Sigmoid colon (tissue), 7 donors: ENCODE measurements at places on chromosomes 16 and 17.

DNA sequence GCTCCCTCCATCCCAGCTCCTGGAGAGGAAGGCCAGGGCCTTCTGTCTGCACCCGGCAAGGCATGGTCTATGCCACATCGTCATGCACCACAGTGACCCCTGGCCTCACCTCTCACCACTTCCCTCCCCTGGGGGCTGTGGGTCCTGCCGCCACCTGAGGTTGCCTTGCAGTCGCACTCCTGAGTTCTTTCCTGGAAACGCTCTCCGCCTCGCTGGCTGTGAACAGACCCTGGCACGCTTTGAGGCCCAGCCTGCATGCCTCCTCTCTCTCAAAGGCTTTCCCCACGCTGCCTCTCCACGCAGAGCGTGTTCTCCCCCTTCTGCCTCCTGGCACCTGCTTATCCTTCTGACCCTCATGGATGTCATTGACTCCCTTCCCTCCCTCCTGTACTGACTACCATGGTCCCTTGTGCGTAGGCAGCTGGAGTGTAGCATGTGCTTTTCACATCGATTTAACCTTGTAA is 45.4 kb downstream of the SEC14L1 start:
- DNase-seq, result no peak
- H3K36me3 ChIP-seq, result peaks cover 5% of the 10 kb centered on the region
- no peak overlapping the region for H3K27ac ChIP-seq
- H3K4me1 ChIP-seq, result peaks cover 11% of the 10 kb centered on the region
- no peak overlapping the region for H3K4me3 ChIP-seq

DNA sequence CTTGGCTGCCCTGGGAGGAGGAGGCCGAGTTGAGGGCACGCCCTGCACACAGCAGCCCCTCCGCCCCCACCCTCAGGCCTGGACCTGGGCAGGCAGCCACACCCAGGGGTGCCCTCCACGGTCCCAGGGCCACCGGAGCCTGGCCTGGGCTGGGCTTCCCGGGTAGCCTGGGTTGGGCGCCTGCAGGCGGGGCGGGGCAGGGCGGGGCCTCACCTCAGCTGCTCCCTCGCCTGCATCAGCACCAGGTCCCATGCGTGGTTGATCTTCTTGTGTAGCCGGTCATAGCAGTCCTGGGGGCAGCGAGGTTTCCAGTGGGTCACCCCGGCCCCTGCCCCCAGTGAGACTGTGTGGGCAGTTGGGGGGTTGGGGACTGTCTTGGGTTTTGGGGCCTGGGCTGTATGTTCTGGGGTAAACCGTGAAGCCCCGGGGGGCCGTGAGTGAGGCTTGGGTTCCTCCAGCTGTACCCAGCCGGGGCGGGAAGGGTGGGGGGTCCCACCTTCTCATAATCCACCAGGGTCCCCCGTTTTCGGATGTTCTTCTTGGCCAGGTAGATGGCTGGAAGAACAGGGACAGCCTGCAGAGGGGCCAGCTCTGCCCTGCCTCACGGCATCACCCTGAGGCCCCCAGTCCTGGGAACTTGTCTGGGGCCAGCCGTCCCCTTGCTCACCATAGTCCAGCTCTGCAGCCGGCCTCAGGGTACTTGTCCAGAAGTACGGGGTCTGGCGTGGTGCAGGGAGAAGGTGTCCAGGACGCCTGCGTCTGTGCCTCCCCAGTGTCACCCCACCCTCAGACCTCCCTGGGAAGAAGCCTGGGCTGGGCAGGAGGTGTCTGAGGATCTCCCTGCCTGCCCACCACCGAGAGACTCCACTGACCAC is 2.0 kb downstream of the RGS11 start:
- no peak overlapping the region for H3K4me3 ChIP-seq
- no peak for DNase-seq
- peaks cover 12% of the 10 kb centered on the region for H3K27me3 ChIP-seq
- no peak overlapping the region for H3K27ac ChIP-seq
- peaks cover 11% of the 10 kb centered on the region for H3K4me1 ChIP-seq

DNA sequence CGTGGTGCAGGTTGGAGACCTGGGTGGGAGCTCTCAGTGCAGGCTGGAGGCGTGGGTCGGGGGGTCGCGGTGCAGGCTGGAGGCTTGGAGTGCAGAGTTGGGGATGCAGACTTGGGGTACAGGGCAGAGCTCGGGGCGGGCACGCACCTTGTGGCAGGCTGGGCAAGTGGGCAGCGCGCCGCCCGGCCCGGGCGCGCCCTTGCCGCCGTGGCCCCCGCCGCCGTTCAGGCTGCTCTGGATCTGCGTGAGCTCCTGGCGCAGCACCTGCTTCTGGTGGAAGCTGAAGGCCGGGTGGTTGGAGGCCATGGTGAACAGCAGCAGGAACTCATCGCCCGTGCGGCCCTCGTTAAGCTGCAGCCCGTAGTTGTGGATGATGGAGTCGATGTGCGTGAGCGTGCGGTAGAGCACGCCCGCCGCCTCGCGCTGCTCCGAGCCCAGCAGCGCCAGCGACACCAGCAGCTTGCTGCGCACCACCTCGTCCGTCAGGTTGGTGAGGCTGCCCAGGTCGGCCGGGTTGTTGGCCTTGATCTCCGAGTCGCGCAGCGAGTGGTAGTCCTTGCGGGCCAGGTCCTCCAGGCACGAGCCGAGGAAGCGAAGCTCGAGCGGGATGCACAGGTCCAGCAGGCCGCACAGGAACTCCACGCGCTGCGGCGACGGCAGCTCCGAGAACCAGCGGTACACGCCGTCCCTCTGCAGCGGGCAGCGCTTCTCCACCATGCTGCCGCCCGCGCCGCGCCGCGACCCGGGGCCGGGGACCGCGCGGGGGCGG is 1.1 kb downstream of the ZCCHC14 start:
- peaks cover 53% of the 10 kb centered on the region for H3K4me1 ChIP-seq
- H3K36me3 ChIP-seq, result no peaks in the 10 kb centered on the region
- no peaks in the 10 kb centered on the region for H3K27me3 ChIP-seq
- peak overlapping the region; percentile 50 for H3K4me3 ChIP-seq

- no peaks in the 10 kb centered on the region for H3K27me3 ChIP-seq
- no peaks in the 10 kb centered on the region for H3K4me1 ChIP-seq
- no peak overlapping the region for H3K27ac ChIP-seq
- no peak overlapping the region for H3K4me3 ChIP-seq
- H3K36me3 ChIP-seq, result no peaks in the 10 kb centered on the region
Measured at GRCh38 chr16:87264634-87265033, 52.6 kb downstream of the C16orf95 start.

DNA sequence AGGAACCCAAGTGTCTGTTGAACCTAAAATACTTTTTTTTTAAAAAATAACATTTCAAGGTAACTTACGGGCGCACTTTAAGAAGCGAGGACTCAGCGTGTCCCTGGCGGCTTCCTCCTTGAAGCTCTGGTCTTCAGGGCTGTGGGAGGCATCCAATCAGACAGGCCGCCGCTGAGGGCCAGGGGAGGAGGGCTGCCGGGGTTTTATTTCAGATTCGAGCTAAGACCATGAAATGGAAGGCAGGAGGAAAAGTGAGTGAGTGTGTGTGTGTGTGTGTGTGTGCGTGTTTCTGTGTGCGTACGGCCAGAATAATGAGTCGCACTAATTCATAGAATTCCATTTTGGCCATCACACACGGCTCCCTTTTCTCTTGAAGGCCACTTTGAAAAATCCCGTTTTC is 41.1 kb downstream of the C16orf78 start:
- H3K36me3 ChIP-seq, result no peaks in the 10 kb centered on the region
- H3K4me1 ChIP-seq, result peaks cover 13% of the 10 kb centered on the region
- H3K27ac ChIP-seq, result no peak overlapping the region

GRCh38 chr17:37527249-37527851 is 37.7 kb downstream of the DUSP14 start:
- H3K4me1 ChIP-seq, result no peaks in the 10 kb centered on the region
- H3K4me3 ChIP-seq, result no peak overlapping the region
- DNase-seq, result no peak
- H3K36me3 ChIP-seq, result no peaks in the 10 kb centered on the region

GRCh38 chr16:74923766-74924460 is 61.0 kb downstream of the WDR59 start:
- H3K27ac ChIP-seq, result peak overlapping the region; percentile 47
- no peaks in the 10 kb centered on the region for H3K27me3 ChIP-seq
- H3K4me3 ChIP-seq, result no peak overlapping the region
- H3K36me3 ChIP-seq, result no peaks in the 10 kb centered on the region

DNA sequence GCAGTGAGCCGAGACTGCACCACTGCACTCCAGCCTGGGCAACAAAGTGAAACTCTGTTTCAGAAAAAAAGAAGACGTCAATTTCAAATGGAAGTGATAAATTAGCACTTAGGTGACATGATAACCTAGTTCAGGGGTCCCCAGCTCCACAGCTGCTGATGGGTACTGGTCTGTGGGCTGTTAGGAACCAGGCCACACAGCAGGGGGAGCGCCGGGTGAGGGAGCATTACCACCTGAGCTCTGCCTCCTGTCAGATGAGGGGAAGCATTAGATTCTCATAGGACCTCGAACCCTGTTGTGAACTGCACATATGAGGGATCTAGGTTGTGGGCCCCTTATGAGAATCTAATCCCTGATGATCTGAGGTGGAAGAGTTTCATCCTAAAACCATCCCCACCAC is 253.0 kb downstream of the FOXL1 start:
- no peak overlapping the region for H3K27ac ChIP-seq
- H3K4me3 ChIP-seq, result no peak overlapping the region
- H3K27me3 ChIP-seq, result peaks cover 26% of the 10 kb centered on the region
- peaks cover 5% of the 10 kb centered on the region for H3K4me1 ChIP-seq

DNA sequence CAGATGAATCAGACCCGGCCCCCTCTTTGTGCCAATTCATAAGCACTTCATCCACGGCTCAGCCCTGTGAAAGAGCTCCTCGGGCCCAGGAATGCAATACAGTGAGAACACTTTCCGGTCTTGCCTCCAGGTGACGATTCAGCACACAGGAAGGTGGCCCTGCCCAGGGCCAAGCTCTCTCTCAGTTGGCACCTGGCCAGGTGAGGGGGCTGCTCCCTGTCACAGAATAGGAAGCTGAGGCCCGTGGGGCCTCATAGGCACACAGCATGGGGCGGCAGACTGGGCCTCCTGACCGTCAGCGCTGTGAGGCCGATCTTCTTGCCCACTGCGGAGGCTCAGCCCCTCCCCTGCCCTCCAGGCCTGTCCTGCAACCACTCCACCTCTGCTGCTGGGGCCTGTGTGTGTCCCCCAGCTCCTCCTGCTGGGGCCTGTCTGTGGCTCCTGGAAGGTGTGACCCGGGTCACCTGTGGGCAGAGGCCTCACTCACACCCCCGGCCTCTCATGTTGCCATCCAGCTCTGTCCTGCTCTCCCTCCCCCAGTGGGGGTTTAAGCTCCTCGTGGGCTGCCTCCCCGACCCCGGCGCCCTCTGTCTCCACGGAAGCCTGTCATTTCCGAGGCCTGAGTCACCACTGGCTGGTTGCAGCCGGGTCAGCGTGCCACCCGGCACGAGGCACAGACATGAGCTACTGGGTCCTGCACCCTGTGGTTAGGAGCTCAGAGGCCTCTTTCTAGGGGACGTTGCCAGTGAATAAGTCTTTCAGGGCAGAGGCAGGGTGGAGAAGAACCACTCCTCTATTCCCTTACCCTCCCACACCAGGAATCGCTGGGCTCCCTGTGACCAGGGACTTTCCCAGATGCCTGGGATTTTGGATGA is 114.4 kb downstream of the SEC14L1 start:
- H3K4me3 ChIP-seq, result no peak overlapping the region
- peaks cover 8% of the 10 kb centered on the region for H3K4me1 ChIP-seq
- no peak for DNase-seq
- H3K36me3 ChIP-seq, result no peaks in the 10 kb centered on the region
- H3K27ac ChIP-seq, result peak overlapping the region; percentile 28

DNA sequence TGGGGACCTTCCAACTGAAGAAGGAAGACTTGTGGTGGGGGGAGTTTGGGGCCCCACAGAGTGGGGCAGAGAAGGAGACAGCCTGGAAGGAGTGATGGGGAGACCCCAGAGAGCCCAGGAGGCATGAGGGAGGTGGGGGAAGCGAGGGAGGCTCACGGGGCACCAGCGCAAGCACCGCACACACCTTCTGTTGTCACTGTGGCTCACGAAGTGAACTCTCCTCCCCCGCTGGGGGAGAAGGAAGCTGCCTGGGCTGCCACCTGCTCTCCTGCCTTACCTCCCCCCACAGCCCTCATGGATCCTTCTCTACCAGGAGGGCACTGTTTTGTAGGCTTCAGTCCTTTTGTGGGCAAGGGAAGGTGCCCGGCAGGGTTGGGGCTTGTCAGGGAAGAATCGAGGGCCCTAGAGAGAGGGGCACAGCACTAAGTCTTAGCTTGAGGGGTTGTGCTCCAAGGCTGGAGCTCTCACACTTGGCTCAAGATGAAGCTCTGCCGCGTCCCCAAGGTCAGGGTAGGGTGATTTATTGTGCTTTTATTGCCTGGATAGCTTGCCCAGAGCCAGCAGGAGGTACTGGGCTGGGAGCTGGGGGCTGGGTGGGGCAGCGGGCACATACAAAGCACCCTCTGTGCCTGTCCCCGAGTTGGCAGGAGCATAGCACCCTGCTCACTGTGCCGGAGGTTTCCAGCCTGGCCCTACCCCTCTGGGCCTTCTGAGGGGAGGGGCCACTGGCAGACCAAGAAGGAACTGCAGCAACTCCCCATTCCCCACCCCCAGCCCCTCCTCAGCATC is 4.6 kb upstream of the STARD3 start:
- DNase-seq, result peak; percentile 72
- H3K27me3 ChIP-seq, result peaks cover 39% of the 10 kb centered on the region
- no peak overlapping the region for H3K4me3 ChIP-seq
- H3K4me1 ChIP-seq, result peaks cover 22% of the 10 kb centered on the region
- H3K36me3 ChIP-seq, result no peaks in the 10 kb centered on the region
- H3K27ac ChIP-seq, result peak overlapping the region; percentile 14

GRCh38 chr16:77917971-77918370 is 104.4 kb upstream of the CLEC3A start:
- H3K27me3 ChIP-seq, result no peaks in the 10 kb centered on the region
- H3K36me3 ChIP-seq, result no peaks in the 10 kb centered on the region
- DNase-seq, result no peak
- no peak overlapping the region for H3K4me3 ChIP-seq
- H3K27ac ChIP-seq, result no peak overlapping the region

DNA sequence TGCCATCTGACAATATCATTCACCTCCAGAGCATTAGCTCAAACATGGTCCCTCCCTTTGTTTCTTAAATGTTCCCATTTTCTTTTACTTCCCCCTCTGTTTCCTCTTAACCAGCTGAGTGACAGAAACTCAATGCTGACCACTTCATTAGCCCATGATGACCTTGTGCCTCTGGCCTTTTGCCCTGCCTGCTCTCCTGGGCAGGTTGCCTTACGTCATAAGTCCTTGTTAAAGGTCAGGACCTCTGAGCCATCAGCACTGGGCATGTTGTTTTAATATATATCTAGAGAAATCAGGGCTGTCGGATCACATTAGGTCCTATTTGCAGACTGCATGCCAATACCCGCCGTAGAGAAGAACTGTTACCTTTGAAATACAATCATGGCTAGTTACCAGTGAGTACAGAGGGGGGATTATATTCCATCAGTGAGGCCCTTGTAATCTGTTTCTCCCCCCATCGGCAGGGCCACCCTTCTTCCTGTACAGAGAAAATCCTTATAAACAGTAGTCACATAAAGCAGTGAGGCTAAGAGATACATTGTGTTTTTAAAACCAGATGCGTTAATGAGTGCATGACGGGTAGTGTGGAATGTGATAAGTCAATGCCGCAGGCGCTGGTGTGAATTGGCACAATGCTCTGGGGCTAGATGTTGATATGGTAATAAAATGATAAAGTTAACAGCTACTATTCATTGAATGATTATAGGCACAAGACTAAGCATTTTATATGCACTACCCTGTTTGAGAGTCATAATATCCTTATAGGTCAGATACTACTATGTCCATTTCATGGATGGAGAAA is 94.3 kb upstream of the ZFHX3 start:
- no peak for DNase-seq
- no peak overlapping the region for H3K27ac ChIP-seq
- no peak overlapping the region for H3K4me3 ChIP-seq
